Anterior cingulate cortex (tissue), 58 donors: ENCODE measurements at places on chromosomes 5 and 9.

GRCh38 chr9:87445646-87446045 is 52.0 kb upstream of the DAPK1 start:
- DNase-seq = peak; percentile 40

DNA sequence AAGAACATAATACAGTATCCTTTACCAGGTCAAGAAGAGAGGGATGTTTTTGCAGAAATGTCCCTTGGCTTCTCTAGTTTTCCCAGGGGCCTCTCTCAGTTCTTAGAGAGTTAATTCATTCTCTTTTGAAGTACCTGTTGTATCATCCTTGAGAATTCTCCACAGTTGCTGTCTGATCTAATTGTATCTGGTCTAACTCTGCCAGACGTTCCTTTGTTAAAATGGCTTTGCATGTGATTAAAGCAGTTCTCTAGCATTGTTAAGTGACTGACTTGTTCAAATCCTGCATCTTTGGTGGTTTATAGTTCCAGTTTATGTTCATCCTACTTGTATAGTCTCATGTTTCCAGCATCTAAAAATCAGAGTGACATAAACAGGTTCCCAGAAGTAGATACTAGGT is 65.0 kb downstream of the KIAA1958 start:
- no peak for DNase-seq

GRCh38 chr5:468401-468800 is 25.4 kb downstream of the EXOC3 start:
- no peak for DNase-seq

- no peak for DNase-seq
These were observed 234.9 kb downstream of the FAM170A start for GRCh38 chr5:119864286-119864685.

DNA sequence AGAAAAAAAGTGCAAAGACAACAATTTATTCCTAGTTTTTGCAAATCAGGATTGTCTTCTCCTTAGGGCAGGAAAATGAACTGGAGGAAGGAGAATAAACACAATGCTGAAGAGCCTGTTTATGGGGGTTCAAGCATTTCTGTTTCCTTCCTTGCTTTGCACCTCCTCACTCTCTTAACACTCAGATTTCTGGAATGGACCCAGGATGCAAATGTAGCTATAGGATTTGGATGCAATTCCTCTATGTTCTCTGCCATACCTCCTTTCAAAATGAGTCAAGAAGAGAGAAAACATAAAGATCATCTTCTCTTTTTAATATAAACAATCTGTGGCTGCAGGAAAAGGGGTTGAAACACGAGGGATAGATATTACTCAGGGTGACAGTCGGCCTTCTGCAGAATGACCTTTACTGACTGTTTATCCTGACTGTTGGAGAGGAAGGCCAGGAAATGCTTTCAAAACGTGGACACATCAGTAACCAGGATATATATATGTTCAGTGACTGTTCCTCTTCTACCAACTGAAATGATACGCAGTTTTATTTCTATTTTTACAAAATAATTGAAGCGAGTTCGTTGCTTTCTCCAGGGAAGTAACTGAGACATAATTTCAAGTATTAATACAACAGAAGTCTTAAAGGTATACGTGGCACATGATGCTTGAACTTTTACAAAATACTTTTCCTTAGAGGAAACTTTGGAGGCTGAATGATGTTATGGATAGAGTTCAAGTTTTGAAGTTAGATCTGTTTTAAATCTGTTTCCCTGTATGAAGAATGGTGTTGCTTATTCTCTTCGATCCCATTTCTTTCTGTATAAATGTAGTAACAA is 44.4 kb downstream of the ACTBL2 start:
- no peak for DNase-seq

DNA sequence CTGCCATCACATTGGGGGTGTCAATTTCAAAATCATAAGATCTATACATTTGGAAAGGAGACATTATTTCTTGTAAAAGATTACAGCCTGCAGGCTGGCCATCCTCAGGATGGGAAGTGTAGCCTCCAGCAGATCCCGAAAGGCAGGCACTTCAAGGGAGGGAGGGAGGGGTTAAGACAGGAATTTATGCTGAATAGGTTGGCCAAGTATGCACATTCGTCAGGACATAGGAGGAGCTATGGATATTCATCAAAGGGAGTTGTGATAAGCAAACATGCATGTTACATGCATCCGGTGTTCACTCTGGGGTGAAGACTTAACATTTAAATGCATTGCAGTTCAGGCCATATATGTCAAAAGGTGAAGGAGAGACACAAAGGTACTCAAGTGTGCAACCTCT is 119.4 kb downstream of the CEP120 start:
- DNase-seq = no peak

DNA sequence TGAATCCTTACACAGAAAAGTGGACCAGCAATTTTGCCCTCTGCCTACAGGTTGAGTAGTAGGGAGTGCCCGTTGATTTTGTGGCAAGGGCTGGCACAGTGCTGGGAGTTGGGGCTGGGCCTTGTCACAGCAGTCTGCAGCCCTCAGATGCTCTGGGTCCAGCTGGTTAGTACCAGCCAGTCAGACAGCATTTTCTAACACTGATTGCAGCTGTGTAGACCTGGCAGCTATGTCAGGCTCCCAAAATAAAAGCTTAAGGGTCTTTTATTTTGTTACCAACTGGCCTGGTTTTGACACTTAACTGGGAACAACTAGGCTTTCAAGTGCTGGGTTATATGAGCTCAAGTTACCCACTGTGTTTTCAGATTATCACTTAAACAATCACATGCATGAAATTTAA is 57.7 kb downstream of the MAT2B start:
- no peak for DNase-seq

DNA sequence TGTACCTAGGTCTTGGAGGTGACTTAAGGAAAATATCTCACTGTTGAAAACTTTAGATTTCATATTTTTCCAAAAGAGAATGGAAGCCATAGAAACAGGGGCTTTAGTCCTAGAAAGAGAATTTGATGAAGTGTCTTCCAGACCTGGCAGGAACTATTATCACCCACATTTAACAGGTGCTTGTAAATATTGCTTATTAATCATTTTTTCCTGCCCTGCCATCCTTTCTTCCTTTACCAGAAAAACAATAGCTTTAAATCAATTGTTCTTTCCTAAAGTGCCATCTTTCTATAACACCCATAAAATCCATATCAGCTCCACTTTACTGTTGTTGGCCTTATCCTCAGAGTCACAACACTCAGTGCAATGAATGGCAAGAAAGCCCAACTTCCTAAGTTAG is 350.9 kb downstream of the YTHDC2 start:
- DNase-seq = no peak

GRCh38 chr5:42842921-42843641 is 31.4 kb upstream of the SELENOP start:
- DNase-seq = no peak

- no peak for DNase-seq
These were observed 171.1 kb downstream of the ARHGEF28 start for GRCh38 chr5:73797132-73797510.

DNA sequence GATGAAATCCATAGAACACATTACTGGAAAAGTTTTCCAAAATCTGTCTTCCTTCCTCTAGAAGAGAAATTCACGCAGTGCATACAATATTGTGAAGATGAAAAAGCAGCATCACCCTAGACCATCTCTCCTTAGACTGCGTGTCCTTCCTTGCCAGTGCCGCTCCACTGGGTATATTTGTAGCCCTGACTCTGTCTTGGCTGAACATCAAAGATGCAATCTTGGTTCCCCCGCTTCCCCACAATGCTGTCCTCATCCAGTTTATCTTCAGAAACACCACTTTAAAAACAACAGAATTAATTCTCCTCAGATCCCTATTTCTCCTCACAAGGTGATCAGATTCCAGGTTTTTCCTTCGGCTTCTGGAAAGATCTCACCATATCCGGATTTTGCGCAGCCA is 53.9 kb downstream of the ROR2 start:
- no peak for DNase-seq

DNA sequence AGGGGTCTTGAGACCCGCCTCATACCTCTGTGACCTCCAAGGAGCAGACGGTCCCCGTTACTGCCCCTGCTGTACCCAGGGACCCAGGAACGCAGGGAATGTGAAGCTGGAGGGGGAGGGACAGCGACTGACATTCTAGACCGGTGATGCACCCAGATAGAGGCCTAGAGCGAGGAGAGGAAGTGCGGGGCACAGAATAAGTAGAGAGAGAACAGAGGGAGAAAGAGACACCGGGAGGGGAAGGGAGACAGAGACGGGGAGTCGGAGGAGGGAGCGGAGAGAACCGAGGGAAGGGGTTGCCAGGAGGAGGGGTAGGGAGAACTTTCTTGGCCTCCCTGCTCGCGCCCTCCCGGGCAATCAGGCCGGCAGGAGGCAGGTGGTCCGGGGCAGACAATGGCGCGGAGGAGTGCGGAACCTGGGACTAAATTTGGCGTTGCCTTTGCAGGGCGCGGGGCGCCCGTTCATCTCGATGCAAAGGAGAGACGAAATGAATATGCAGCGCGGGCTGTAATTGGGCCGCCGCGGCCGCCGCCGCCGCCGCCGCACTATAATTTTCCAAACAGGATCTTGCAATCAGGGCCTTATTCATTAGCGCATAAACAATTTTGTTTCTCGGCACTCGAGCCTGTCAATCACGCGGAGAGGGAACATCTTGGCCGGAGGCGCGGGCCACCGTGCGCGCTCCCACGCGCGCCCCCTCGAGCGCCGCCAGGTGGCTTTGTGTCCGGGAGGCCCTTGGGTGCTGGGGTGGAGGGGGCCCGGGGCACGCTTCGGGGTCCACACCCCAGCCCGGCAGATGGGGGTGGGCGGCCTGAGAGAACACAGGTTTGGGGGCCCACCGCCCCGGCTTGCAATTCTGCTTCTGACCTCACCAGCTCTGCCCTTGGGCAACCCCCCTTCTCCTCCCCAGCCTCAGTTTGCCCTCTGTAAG is 33.0 kb downstream of the NDUFA8 start:
- peak; percentile 27 for DNase-seq

- DNase-seq = no peak
These were observed 1.9 kb upstream of the SH3PXD2B start for GRCh38 chr5:172456076-172456722.

DNA sequence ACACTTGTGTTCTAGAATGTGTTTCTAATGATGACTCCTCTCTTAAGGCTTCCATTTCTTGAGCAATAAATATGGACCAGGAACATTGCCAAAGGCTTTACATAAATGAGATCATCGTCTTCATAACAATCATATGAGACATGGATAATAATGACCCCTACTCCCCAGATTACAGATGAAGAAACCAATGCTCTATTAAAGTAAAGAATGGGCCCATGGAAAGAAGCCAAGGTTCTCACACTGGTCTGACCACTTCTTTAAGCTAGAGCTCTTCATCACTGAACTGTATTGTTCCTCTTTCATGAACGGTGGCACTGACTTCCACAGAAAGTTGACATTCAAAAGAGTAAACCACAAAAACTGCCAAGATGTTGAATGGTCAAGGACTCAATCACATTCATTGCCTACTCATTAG is 65.3 kb downstream of the MARCHF3 start:
- DNase-seq = no peak

DNA sequence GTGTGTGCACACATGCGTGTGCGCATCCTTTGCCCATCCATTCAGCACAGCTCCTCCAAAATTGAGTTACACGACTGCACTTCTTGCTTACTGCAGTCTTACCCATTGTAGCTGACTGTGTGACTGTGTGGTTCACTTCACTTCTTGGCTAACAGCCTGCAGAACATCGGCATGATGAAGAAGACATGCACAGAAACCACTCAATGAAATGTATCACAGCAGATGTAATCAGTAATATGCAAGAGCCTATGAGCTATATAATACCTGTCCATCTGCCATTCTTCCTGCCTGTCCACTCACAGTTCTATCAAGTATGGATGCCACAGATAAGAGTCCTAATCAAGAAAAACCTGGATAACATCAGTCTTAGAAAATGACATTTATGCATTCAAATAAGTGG is 83.9 kb downstream of the TRPM3 start:
- DNase-seq = no peak

GRCh38 chr5:133200256-133200655 is 148.4 kb downstream of the HSPA4 start:
- no peak for DNase-seq

- DNase-seq = peak; percentile 36
These were observed 368.5 kb downstream of the NTRK2 start for GRCh38 chr9:85038061-85038460.

DNA sequence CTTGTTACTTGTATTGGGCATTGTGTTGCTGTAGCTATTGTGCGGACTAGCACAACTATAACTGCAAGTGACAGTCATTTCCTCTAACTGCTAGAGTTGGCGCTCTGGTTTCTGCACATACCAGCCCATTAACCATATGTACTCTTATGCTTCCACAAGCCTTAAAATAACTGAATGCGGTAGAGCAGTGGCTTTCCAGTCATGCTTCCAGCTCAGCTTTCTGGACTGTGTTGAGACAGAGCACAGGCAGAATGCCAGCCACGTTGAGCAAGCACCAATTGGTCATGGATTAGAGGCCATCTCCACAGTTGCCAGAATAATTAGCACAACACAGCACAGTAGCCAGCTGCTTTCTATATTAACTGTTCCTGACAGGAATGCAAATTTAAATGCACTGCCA is 12.2 kb downstream of the INVS start:
- DNase-seq = peak; percentile 72

DNA sequence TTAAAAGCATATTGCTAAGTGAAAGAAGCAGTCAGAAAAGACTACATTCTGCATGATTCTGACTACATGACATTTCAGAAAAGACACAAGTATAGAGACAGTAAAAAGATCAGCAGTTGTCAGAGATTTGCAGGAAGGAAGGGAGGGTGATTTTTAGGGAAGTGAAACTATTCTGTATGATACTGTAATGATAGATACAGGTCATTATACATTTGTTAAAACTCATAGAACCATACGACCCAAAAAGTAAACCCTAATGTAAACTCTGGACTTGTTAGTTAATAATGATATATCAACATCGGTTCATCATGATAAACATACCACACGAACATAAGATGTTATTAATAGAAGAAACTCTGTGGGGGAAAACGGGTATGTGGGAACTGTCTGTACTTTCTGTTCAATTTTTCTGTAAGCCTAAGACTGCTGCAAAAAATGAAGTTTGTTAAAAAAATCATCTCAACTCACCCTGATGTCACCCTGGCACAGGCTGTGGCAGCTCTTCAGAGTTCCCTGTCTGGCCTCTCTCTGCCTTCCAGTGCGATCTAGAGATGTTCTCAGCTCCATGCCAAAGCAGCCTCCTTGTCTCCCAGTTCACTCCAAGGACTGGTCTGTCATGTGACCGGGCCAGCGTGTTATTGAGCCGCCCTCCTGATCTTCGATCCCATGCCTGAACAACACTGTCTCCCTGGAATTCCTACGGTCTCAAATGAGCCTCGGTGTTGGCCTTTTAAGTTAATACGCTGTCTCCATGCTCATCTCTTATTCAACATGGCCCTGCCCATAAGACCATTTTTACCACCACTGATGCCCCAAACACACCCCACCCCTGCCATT is 35.4 kb downstream of the PRLR start:
- DNase-seq = no peak
